ENCODE measurements at places on chromosomes 3 and 15.

DNA sequence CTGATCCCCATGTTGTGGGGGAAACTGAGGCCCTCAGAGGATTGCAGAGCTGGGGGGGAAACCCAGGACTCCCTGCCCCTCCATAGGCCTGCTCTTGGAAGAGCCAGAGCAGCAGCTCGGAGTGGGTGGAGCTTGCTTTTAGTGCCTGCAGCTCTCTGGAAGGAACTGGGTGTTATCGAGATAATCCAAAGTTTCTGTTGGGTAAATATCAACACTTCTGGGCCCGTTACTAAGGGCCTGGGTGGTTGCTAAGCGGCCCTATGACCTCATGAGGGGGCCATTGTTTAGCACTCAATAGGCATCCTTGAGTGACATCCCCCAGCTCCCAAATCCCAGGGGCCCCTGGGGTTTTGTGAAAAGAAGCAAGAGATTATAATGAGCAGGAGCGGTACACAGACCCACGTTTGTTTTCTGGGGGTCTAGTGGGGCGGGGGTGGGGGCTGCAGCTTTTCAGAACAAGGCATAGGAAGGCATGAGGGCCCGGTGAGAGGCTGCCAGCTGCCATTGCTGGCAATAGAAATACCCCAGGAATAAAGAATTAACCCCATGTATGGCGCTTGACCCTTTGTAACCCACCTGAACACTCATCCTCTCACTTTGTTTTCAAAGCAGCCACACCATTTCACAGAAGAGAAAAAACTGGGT, 48.3 kb upstream of the ATP2B2 start:
- DNase-seq, result no peak

GRCh38 chr15:66982250-66982649, 83.2 kb upstream of the SMAD3 start:
- DNase-seq, result no peak

DNA sequence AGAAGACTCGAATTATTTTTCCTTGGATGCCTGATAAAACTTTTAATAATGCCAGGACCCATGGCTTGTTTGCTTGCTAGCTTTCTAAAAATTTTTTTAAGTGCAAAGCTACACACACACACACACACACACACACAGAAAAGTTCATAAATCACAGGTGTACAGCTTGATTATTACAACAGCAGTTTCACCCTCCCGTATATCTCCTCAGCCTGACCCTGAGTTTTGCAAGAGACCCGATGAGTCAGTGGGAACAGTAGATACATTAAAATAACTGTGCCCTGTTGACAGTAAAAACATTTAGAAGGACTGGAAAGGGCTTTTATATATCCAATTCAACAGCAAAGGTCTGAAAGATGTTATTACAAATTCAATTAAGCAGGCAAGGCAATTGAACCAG, 46.7 kb downstream of the EMC4 start:
- DNase-seq, result no peak

DNA sequence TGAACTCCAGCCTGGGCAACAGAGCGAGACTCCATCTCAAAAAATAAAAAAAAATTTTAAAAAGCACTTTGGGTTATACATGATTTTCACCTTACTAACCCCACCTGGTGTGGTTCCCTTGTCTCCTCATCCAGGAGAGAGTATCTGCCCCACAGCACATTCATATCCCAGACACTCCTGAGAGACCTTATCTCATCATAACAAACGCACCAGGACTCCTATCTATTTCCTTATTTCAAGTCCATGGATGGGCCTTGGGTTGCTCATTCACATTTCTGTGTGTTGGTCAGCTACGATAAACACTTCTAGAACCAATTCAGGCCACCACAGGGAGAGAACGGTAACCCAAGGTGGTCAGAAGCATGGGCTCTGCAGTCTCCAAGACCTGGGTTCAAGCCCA, 88.6 kb upstream of the SPATA12 start:
- DNase-seq, result no peak

- no peak for DNase-seq
These were observed 35.6 kb upstream of the NDUFB4 start for GRCh38 chr3:120560304-120561250.

DNA sequence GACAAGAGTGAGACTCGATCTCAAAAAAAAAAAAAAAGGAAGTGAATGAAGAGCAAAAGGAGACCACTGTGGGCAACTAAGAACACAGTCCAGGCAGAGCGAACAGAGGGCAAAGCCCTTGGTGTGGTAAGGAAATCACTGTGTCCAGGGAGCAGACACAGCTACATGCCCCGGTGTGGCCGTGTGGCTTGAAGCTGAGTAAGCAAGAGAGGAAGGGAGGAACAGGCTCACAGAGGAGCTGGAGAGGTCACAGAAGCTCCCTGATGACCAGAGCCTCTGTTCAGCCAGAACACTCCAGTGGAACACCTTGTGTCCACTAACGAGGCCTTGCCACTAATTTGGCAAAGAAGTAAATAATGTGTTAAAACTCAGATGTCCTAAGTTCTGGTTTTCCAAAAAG, 60.6 kb upstream of the GATA2 start:
- DNase-seq, result no peak

DNA sequence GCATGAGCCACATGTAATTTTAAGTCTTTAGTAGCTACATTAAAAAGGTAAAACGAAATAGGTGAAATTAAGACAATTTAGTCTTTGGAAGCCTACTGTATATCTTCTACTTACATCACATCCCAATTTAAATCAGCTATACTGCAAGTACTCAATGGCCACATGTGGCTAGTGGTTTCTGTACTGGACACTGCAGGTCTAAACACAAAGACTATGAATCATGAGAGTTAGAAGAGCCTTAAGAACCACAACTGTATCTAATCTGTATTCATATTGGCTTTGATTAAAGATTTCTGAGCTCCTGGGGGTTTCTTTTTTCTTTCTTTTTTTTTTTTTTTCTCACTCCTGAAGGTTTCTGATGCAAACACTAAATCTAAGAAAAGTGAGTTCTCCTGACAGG, 2.3 kb upstream of the EIF1B start:
- no peak for DNase-seq

DNA sequence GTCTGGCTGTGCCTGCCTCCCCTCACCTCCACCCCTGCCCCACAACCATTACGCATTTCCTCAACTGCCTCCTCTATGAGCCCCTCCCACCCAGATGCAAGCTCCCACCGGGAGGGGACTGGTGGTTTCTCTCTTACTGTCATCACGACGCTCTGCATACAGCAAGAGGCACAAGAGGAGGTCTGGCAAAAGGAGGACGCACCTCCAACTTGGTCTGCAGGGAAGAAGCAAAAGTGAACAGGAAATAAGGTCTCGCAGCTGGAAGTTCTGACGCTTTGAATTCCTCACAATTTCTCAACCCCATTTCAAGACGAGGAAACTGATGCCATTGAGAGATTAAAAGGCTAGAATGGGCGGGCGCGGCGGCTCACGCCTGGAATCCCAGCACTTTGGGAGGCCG, 42.3 kb upstream of the MUC4 start:
- DNase-seq, result no peak

DNA sequence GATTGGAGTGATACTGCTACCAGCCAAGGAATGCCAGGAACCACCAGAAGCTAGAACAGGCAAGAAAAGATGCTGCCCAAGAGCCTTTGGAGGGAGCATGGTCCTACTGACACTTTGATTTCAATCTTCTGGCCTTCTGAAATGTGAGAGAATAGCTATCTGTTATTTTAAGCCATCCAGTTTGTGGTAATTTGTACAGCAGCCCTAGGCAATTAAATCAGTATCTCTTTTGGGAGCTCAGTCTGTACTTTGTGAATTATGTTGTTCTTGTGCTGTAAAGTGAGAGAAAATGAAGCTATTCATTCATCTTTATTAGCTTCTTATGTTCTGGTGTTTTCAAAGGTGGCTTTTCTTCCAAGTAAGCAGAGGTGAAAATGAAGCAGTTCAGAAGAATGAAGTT, 381.3 kb downstream of the PDCD6IP start:
- no peak for DNase-seq

All from GOT3 (cell line).